ENCODE measurements at places on chromosomes 7 and 10.

DNA sequence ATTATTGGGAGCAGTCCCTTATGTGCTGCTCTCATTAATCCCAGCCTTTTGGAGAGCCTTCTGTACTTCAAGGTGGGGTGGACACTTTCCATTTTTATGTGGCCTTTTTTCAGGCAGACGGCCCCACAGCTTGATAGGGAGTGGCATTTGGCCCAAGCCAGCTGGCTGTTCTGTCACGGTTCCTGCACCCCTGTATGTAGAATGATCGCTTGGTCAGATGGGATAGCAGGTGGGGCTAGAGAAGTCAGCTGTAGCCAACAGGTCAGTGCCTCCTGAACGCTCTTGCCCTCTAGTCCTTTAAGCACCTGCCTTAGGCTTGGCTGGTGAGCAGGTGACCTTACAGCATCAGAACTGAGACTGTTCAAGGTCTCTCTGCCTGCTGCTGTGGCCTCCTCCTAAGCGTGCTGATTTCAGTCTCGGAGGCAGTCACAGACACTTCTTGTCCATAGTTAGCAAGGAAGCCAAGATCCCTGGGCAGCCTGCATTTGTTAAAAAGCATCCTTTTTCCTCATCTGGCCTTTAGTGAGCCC is 95.3 kb downstream of the LRRC4 start:
- no peak for DNase-seq

DNA sequence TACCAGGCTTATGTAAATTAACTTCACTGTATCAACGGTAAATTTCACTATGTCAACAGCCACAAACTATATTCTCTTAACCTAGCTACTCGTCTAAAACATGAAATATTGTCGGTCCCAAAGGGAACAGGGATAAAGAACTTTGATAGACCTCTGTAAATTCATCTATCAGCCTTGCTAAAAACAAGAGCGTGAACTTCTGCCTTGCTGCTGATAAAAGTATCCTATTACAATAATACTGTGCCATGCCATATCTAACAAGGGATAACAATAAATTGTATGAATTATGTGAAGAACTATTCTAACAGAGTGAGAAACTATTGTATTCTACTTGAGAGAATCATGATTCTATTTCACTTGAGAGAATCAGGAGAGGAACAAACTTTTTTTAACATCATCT is 117.2 kb downstream of the CNOT4 start:
- DNase-seq = no peak

DNA sequence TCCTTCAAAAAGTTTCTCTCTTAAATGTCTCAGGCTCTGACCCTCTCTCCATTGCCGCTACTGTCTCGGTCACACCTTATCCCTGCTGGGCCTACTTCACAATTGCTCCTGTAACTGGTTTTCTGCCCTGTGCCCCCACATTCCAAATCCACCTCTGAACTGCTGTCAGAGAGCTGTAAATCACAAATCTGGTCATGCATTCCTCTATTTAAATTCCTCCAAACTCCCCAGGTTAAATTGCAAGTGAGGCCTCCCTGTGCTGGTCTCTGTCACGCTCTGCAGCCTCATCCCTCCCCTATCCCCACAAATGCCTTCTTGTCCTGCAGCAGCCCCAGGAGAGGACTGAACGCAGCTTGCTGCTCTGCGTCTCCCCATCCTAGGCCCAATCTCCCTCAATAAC is 40.4 kb upstream of the CDCA7L start:
- DNase-seq = no peak

- no peak for DNase-seq
Observed at GRCh38 chr10:125154529-125154928, 5.8 kb downstream of the CTBP2 start.

GRCh38 chr10:122373721-122374120 is 787 bp upstream of the PLEKHA1 start:
- DNase-seq = no peak

- DNase-seq = no peak
Observed at GRCh38 chr7:47313564-47313963, 268.3 kb downstream of the TNS3 start.

- no peak for DNase-seq
Observed at GRCh38 chr7:37149051-37149772, 299.5 kb downstream of the ELMO1 start.

DNA sequence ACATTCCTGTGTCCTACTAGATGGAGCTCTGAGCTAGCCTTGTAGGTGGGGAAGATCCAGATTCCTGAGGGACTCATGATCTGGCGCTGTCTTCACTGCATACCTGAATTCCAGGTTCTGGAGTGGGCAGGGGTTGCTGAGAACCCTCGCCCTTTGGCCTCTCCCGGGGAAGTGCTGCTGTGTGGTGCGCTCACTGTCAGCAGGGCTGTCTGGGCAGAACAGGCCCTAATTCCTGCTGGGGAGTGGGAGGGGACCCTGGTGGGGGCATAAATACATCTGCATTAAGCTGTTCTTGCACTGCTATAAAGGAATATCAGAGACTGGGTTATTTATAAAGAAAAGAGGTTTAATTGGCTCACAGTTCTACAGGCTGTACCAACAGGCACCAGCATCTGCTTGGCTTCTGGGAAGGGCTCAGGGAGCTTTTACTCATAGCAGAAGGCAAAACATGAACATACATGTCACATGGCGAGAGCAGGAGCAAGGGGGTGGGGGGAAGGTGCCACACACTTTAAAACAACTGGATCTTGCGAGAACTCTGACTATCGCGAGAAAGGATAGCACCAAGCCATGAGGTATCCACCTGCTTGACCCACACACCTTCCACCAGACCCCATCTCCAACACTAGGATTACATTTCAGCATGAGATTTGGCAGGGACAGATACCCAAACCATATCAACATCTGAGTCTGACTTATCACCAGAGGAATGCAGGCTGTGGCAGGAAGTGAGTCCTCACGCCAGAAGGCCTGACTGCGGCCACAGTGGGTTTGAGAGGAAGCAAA is 115.0 kb downstream of the ADCY1 start:
- peak; percentile 7 for DNase-seq

DNA sequence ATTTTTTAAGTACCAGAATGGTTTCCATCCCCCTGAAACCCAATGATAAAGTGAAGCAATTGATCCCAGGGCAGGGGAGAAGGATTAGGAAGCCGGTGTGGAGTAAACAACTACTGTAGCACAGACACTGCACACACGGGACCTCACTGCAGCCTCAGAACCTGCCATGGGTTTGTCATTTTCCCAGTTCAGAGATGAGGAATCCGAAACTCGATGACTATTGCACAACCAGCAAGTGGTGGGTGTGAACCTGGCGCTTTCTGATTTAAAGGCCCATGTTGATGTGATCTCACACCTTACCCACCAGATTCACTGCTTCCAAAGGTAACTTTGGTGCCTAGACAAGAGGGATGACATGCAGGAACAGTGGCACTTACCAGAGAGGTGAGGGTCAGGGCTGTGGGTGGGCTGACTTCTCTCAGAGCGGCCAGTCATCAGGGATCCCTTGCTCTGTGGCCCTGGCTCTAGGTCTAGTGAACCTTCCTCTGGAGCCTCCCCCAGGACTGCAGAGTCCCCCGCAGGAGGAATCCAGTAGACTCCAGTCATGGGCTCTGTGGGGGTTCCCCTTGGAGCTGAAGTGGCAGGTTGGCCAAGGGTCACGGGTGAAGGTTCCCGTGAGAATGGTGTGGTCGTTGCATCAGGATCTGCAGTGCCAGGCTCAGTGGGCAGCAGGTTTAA is 62.8 kb downstream of the PKD1L1 start:
- no peak for DNase-seq

DNA sequence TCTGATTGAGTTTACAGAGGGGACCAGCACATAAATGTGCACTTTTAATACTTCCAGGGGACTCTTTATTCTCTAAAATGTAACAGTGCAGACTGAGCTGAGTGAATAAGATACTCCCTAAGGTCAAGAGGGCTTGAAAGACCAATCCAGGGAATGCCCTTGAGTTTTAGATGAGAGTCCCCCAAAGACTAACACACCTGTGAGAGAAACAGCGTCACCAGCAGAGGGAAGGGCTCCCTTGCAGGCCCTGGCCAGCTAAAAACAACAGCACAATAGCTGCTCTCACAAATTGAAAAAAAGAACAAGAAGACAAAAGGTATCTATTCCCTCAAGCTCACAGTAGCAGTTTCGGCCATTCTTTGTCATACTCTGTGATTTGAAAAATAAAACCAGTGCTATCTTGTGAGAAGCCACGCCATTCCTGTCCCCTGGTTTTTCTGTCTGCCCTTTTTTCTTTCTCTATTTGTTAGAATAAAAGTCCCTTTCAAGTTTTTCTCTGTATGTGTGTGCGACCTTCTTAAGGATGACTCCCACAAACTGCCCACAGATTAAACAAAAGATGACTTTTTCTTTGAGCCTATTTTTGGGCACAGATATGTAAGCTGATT is 230.4 kb upstream of the BMPER start:
- DNase-seq = no peak

GRCh38 chr7:74590813-74591212 is 66.7 kb upstream of the GTF2I start:
- no peak for DNase-seq

DNA sequence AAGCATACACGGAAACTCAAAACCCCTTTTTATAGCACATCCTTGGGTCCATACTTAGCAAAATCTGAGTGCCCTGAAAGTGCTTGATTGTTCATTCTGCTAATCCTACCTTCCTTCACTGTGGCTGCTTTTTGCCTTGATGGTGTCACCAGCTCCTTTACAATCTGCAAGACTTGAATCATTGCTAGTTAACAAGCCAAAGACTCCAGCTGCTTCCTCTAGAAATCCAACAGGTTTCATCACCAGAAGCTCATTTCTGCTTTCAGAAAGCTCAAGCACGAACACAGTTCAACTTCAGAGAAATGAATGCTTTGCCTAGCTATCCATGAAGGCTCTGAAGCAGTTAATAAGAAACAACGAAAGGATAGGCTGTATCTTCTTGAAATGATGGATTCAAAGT is 38.0 kb downstream of the USP6NL start:
- no peak for DNase-seq

DNA sequence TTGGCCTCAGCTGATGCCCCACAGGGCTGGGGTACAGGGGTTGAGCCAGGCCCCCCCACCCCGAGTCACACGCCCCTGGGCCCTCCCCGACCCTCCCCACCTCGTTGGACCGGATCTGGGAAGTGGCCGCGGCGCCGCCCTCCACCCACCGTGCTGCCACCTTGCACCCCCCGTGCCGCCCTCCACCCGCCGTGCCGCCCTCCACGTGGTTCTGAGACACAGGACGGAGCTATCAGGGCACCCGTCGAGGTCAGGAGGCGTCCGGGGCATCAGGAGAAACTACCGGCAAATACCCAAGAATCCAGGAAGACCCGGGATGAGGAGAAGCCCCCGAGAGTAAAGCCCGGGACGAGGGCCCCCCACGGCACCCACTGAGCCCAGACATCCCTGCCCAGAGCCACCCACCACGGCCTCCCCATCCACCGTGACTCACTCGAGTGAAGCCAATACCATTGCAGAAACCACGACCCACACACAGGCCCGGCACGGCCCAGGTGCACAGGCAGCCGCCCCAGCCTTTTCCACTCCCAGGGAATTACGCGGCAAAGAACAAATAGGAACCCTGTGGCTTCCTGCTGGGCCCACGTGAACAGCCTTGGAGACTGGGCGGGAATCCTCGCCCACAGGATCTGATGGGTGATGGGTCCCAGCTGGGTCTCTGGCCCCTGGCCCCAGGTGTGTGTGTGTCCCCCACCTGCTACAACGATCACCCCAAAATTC is 34.0 kb downstream of the ADAP1 start:
- DNase-seq = no peak

- DNase-seq = no peak
Observed at GRCh38 chr10:69729326-69730048, 72.2 kb upstream of the COL13A1 start.

DNA sequence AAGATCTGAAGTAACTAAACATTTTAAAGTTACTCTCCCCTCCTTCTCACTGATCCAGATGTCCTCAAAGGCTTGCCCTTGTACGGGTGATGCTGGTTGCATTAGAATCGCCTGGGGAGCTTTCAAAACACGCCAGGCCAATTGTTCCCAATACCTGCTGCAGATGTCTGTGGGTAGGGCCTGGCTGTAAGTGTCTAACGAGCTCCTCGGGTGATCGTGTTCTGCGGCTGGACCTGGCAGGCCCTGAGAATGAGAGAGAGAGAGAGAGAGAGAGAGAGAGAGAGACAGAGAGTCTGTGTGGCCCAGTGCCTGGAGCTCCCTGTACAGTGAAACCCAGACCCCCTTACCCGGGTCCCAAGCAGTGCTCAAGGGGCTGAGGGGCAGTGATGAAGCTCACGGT is 8.4 kb downstream of the COL13A1 start:
- DNase-seq = no peak

DNA sequence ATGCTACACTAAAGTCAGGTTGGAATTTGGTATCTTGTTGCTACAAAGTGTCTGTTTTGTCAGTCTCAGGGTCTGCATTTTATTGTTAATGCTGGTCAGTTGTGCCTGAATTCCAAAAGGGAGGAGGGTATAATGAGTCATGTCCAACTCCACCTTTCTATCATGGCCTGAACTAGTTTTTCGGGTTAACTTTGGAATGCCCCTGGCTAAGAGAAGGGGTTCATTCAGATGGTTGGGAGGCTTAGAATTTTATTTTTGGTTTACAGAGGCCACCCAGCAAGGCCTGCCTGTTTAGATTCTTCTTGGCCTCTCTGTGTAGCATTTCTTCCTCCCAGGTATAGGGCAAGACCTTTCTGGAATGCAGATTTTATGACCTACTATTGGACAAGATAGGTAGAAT is 93.2 kb downstream of the SKIDA1 start:
- DNase-seq = no peak

GRCh38 chr7:54680377-54681005 is 78.5 kb downstream of the SEC61G start:
- DNase-seq = no peak

DNA sequence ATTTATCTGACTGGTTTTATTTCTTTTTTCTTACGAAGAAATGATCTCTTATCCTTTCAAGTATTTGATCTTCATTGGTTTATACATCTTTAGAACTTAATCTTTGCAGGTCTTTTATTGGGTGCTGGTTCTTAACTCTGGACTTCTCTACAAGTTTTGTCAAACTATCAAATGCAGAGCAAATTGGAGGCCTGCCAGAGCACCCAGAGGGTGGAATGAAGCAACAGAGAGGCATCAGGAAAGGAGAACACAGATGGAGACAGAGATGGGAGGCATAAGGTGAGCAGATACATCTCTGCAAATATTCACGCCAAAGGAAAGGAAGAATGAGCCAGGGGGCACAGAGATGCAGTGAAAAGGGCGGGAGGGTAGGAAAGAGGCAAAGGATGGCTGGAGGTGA is 130.3 kb downstream of the PKD1L1 start:
- no peak for DNase-seq

All from glomerular endothelial cell (primary cell).